ENCODE measurements at places on chromosomes 11 and 22.

DNA sequence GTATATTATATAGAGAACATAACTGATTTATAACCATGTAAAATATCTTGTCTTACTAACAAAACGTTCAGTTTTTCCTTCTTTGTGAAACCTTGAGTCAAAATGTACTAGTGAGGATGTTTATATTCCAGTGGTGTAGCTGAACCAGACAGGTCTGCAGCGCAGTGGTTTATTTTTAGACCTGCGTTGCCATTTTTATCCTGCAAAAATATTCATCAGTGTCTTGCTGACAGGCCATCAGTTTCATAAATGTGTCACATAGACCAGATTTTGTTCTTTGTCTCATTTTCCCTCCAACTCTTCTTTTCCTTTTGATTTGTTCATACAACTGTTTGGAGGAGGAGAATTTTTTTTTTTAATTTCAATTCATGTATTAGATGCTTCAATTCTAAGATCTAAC, 43.1 kb downstream of the HSD17B12 start:
- no peak for DNase-seq

DNA sequence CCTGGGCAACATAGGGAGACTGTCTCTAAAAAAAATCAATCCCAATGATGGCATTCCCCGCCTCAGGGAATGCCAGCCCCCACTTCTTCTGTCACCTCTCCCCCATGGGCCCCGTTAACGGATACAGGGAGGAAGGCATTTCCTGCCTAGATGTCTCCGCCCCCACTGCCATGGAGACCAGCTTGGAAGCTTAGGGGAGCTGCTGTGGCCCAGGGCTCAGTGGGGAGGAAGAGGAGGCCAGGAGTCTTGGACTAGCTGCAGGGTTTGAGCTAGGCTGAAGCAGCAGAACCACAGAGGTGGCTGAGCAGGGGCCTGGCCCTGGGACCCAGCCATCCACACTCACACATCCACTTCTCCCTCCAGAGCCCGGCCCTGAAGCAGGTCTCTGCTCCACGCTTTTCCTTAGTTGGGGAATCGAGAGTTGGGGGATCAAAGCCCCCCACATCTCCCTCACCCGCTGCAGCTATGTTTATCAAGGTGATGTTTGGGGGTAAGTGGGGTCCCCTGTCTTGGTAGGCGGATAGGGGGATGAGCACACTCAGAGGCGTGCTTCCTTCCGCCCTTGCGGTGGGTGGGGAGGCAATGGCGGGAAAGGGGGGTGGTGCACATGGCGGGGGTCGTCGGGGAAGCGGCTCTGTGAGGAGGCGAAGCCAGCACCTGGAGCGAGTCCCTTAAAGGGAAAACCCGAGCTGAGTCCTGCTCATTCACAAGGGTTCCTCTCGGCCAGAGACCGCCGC, at the start of gene C22orf15:
C22orf15 (plus strand) TSS at position 149 of the 737 bp plus-strand sequence; CDS start at position 466, 317 bp downstream.
- DNase-seq = no peak

GRCh38 chr22:32583921-32584335, 109.3 kb downstream of the FBXO7 start:
- peak; percentile 74 for DNase-seq

- DNase-seq = peak; percentile 97
Observed at GRCh38 chr22:36331306-36331911, 56.4 kb downstream of the MYH9 start.

GRCh38 chr11:2982214-2982613, 9.9 kb downstream of the NAP1L4 start:
- DNase-seq = no peak

DNA sequence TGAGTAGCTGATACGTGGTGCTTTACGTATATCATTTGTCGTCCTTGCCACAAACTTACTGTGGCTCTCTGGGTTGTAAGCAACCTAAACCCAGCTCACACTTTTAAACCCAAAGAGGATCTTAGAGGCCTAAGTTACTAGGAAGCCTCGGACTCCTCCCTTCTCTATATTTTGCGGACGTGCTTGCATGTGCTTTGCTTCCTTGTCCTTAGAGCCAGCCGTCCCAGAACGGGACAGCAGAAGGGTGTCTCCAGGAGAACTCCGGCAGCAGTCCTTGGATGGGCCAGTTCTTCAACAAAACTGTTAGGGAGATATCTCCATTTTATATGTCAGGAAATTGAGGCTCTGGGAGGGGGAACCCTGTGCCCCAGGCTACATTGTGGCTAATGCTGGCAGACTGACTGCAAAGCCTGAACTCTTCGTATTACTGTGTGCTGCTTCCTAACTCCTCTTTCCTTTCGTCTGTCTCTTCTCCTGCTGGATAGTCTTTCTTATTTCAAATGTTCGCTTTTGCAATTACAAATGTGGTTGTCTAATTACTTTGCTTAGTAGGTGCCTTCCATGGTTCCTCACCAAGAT, 33.8 kb downstream of the TNRC6B start:
- DNase-seq = no peak

Measured in cardiac fibroblast (primary cell).